Glutamatergic neuron (in vitro differentiated cells): ENCODE measurements at places on chromosomes 12 and 14. TPM values are rescaled to one million over a fixed set of nuclear protein-coding genes. Genes with fewer than 3 reads are reported as not detected.

DNA sequence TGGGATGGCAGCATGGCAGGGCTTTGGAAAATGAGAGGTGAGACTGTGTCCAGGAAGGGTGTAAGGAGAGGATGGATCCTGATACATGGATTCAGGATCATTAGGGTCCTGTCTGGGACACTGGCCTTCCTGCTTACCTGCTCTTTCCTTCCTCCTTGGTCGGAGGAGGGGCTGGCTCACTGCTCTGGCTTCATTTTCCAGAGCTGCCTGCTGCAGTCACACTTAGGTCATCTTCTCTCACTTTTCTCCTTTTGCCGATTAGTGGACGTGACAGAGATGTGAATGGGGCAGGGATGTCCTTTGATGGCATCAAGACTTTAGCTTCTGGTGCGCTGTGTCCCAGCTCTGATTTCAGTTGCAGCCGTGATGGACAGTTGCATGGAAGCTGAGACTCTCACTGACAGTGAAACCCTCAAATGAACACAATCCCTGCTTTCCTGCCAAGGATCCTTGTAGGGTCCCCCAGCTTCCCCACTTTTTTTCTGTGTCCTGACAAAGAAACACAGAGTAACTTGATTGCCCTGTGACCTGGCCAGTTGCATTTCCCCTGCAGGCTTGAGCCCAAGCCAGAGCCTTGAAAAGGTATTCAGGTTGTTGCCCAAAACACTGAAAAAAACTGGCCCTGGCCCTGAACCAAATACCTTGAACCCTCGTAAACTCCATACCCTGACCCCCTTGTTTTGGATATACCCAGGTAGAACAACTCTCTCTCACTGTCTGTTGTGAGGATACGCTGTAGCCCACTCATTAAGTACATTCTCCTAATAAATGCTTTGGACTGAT, 756 bp upstream of the CIDEB start:
- DNase-seq: no peak

- DNase-seq: no peak
Observed at GRCh38 chr14:88919502-88919901, 95.1 kb downstream of the TTC8 start.

GRCh38 chr14:105894978-105895881, 368.8 kb downstream of the TMEM121 start:
- no peak for DNase-seq

- no peak for DNase-seq
Observed at GRCh38 chr12:114174326-114174725, 208.2 kb upstream of the RBM19 start.

Gene CDKN3
- 4.4 TPM for total RNA-seq

Gene HSPB8
- 0.32 TPM for total RNA-seq

Gene STAB2
- not detected for total RNA-seq
